ENCODE measurements at places on chromosomes 13 and 19. TPM values are rescaled to one million over a fixed set of nuclear protein-coding genes. Genes with fewer than 3 reads are reported as not detected.

Gene FXYD7
- total RNA-seq, result not detected

- peaks cover 9% of the 10 kb centered on the region for H3K4me1 ChIP-seq
- no peaks in the 10 kb centered on the region for H3K27me3 ChIP-seq
- no peak for DNase-seq
- H3K4me3 ChIP-seq, result no peak overlapping the region
- H3K27ac ChIP-seq, result no peak overlapping the region
- no peaks in the 10 kb centered on the region for H3K36me3 ChIP-seq
Measured at GRCh38 chr19:37981785-37982475, 74.9 kb downstream of the SIPA1L3 start.

DNA sequence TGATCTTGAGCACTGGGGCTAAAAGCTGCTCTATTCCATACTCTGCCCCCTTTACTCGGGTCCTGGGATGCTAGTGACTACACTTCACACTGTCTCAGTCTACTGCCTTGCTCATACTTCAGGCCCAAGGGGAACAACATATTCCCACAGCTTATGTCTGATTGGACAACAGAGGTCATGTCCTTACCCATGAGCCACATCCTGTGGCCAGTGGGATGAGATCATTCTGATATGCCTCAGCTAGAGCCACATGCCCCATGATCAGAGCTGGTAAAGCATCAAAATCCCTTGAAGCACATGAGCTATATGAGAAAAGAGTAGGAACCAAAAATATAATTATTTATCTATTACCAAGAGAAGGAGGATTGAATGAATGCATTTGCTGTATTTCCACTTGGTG lies 290.1 kb upstream of the TSHZ3 start:
- H3K4me1 ChIP-seq, result no peaks in the 10 kb centered on the region
- H3K27ac ChIP-seq, result no peak overlapping the region
- H3K4me3 ChIP-seq, result no peak overlapping the region
- H3K27me3 ChIP-seq, result no peaks in the 10 kb centered on the region
- no peak for DNase-seq

DNA sequence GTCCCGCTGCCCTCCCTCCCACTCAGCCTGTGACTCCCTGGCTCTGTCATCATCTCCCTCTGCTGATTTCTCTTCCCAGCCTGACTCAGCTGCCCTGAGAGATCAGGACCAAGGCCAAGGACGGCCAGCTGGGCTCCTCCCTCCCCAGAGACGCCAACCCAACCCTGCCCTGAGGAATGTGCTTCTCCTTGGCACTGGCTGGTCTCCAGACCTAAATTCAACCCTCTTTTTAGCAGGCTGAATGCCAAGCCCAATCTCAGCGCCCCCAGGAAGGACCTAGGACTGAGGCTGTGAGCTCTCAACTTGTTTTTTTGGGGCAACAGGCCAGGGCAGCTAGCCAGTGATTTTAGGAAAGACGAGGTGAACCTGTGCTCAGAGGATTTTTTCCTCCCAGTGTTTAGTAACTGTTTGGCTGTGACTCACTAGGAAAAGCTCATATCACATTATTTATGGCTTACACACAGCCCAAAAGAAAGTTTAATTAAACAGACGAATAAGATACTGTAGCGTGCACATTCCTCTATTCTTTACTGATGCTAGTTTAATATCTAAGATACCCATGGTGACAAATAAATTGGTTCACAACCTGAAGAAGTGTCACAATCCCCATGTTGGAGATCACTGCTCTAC lies 7.4 kb upstream of the IGFL1 start:
- H3K36me3 ChIP-seq, result no peaks in the 10 kb centered on the region
- DNase-seq, result no peak
- no peaks in the 10 kb centered on the region for H3K27me3 ChIP-seq
- no peaks in the 10 kb centered on the region for H3K4me1 ChIP-seq
- H3K27ac ChIP-seq, result no peak overlapping the region

Gene ZNF211
- total RNA-seq, result 8.8 TPM

- H3K27ac ChIP-seq, result no peak overlapping the region
- no peak overlapping the region for H3K4me3 ChIP-seq
- H3K36me3 ChIP-seq, result no peaks in the 10 kb centered on the region
- H3K27me3 ChIP-seq, result no peaks in the 10 kb centered on the region
- no peak for DNase-seq
Measured at GRCh38 chr13:24116131-24116530, 44.4 kb upstream of the SPATA13 start.

DNA sequence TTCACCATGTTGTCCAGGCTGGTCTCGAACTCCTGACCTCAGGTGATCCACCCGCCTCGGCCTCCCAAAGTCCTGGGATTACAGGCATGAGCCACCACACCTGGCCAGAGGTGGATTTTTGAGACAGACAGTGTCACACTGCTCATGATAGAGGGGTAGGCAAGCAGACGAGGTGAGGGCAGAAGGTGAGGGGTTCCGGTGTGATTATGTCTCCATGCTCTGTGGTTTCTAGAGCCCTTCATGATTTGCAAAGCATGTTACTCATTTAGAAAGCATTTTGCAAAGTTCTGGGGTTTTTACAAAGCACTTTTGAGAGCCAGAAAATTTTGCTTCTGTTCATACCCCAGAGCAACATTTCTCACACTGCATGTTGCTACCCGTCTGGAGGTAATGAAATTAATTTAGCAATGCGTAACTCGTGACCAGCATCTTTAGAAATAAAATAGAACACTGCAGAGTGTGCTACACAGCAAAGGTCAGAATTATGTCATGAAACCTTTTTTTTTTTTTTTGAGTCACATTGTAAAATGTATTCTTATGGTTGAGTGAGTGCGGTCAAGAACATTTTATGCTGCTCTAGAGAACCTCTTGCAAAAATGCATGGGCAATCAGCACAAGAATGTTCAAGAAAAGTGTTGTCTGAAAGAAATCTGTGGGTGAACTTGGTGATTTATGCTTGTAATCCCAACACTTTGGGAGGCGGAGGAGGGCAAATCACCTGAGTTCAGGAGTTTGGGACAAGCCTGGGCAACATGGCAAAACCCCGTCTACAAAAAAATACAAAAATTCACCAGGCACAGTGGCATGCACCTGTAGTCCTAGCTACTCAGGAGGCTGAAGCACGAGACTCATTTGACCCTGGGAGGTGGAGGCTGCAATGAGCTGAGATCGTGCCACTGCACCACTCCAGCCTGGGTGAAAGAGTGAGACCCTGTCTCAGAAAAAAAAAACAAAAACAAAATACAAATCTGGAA lies 58.0 kb downstream of the MAP4K1 start:
- H3K27me3 ChIP-seq, result no peaks in the 10 kb centered on the region
- no peaks in the 10 kb centered on the region for H3K4me1 ChIP-seq
- no peaks in the 10 kb centered on the region for H3K36me3 ChIP-seq
- no peak for DNase-seq
- H3K4me3 ChIP-seq, result no peak overlapping the region
- H3K27ac ChIP-seq, result no peak overlapping the region

- no peak overlapping the region for H3K27ac ChIP-seq
- H3K4me3 ChIP-seq, result no peak overlapping the region
- no peak for DNase-seq
- no peaks in the 10 kb centered on the region for H3K27me3 ChIP-seq
Measured at GRCh38 chr19:9671655-9672054, 3.2 kb downstream of the ZNF562 start.

DNA sequence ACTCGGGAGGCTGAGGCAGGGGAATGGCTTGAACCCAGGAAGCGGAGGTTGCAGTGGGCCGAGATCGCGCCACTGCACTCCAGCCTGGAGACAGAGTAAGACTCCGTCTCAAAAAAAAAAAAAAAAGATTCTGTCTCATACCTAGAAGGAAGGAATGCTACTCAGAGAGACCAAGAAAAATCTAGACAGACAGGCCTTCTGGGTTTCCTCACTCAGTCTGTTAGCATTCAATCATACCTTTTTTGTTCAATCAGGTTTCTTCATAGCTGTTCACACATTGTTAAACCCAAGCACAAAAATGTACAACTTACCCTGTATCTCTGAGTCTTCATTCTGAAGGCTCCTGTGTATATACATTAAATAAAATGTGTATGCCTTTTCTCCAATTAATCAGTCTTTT lies 40.5 kb downstream of the ZNF823 start:
- no peak overlapping the region for H3K27ac ChIP-seq
- no peak for DNase-seq
- no peaks in the 10 kb centered on the region for H3K27me3 ChIP-seq
- no peak overlapping the region for H3K4me3 ChIP-seq
- H3K36me3 ChIP-seq, result no peaks in the 10 kb centered on the region

Gene GALP
- total RNA-seq, result not detected

Gene HSPB6
- total RNA-seq, result 104 TPM

GRCh38 chr19:13726323-13726722 lies 38.0 kb upstream of the MRI1 start:
- no peak for DNase-seq
- H3K27me3 ChIP-seq, result no peaks in the 10 kb centered on the region
- H3K4me1 ChIP-seq, result peaks cover 12% of the 10 kb centered on the region
- H3K36me3 ChIP-seq, result no peaks in the 10 kb centered on the region

DNA sequence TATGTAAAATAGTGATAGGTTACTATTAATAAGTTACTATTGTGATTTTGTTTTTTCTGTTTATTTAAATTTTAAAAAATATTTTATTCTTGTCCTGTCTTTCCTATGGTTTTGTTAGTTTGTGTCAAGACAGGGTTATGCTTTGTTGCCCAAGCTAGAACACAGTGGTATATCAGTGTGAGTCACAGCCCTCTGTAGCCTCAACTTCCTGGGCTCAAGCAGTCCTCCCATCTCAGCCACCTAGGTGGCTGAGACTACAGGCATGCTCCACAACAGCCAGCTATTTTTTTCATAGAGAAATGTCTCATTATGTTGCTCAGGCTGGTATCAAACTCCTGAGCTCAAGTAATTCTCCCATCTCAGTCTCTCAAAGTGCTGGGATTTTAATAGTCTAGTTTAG lies 99.5 kb downstream of the ZNF675 start:
- no peak overlapping the region for H3K27ac ChIP-seq
- no peaks in the 10 kb centered on the region for H3K36me3 ChIP-seq
- H3K27me3 ChIP-seq, result no peaks in the 10 kb centered on the region
- H3K4me3 ChIP-seq, result no peak overlapping the region

Gene FGF22
- total RNA-seq, result 0.37 TPM

DNA sequence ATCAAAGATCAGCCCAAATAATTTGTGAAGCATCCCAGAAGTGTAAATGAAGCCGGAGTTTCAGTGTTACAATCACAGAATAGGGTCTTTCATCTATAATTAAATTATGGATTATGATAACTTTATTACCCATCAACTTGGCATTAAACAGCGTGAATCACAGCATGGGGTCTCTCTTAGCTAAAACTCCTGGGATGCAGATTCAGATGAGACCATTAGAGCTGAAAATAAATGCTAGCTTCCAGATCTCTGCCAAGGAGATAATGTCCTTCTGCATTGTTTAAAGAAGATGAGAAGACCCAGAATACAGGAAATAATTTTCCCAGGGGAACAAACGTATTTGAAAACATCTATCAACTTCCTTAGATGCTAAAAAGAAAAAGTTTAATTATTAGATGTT lies 546.0 kb upstream of the PCDH9 start:
- H3K4me1 ChIP-seq, result no peaks in the 10 kb centered on the region
- no peak overlapping the region for H3K27ac ChIP-seq
- DNase-seq, result no peak
- no peaks in the 10 kb centered on the region for H3K36me3 ChIP-seq
- H3K4me3 ChIP-seq, result no peak overlapping the region
- no peaks in the 10 kb centered on the region for H3K27me3 ChIP-seq

GRCh38 chr13:50224534-50224933 lies 209.3 kb downstream of the KCNRG start:
- DNase-seq, result no peak
- no peaks in the 10 kb centered on the region for H3K36me3 ChIP-seq
- no peak overlapping the region for H3K27ac ChIP-seq
- H3K4me3 ChIP-seq, result no peak overlapping the region
- no peaks in the 10 kb centered on the region for H3K4me1 ChIP-seq
- H3K27me3 ChIP-seq, result no peaks in the 10 kb centered on the region

Gene SOX1
- not detected for total RNA-seq

DNA sequence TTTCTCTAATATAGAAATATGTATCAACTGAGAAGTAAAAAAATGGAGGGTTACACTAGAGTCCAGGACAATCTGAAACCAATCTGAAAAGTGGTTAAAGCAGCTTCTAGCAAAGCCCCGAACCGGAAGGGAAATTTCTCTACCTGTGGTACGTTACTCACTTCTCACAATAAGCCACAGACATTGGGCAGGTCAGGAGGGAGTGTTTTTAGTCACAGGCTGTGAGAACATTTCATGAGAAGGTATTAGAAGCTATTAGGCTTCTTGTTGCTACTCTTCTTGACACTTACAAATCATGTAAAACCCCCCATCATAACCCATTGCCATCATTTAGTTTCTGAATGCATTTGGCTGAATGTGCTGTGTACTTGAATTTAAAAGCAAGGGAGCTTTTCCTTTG lies 120.9 kb downstream of the NUFIP1 start:
- no peaks in the 10 kb centered on the region for H3K4me1 ChIP-seq
- no peaks in the 10 kb centered on the region for H3K27me3 ChIP-seq
- H3K36me3 ChIP-seq, result no peaks in the 10 kb centered on the region
- no peak overlapping the region for H3K4me3 ChIP-seq
- peak overlapping the region; percentile 18 for H3K27ac ChIP-seq

GRCh38 chr13:29384466-29384865 lies 211.0 kb downstream of the SLC7A1 start:
- H3K4me1 ChIP-seq, result peaks cover 4% of the 10 kb centered on the region
- H3K36me3 ChIP-seq, result no peaks in the 10 kb centered on the region
- no peaks in the 10 kb centered on the region for H3K27me3 ChIP-seq
- no peak overlapping the region for H3K27ac ChIP-seq
- no peak for DNase-seq

GRCh38 chr13:20069956-20070355 lies 90.9 kb downstream of the GJA3 start:
- DNase-seq, result no peak
- H3K27ac ChIP-seq, result no peak overlapping the region
- peaks cover 49% of the 10 kb centered on the region for H3K36me3 ChIP-seq
- H3K4me1 ChIP-seq, result peaks cover 5% of the 10 kb centered on the region
- no peak overlapping the region for H3K4me3 ChIP-seq
- no peaks in the 10 kb centered on the region for H3K27me3 ChIP-seq

GRCh38 chr13:69331245-69331644 lies 776.4 kb upstream of the ATXN8OS start:
- H3K27ac ChIP-seq, result no peak overlapping the region
- no peak for DNase-seq
- no peak overlapping the region for H3K4me3 ChIP-seq
- no peaks in the 10 kb centered on the region for H3K27me3 ChIP-seq

DNA sequence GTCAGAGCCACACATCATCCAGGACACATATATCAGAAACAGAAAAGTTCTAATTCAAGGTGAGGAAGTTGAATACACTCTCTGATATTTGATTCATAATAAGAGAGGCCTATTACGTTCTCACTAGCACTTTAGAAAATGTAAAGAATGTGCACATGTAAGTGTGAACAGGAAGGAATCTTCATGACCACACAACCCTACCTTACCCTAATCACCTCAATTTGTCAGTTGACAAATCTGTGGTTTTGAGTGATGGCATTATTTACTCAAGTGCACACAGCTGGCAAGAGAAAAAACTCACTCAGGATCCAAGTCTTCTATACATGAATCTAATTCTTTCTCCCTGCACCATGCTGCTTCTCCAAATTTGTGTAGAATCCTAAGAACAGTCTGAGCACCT lies 445.8 kb downstream of the SUCLA2 start:
- no peak overlapping the region for H3K4me3 ChIP-seq
- no peaks in the 10 kb centered on the region for H3K36me3 ChIP-seq
- DNase-seq, result no peak
- no peaks in the 10 kb centered on the region for H3K4me1 ChIP-seq
- H3K27ac ChIP-seq, result no peak overlapping the region
- no peaks in the 10 kb centered on the region for H3K27me3 ChIP-seq

Gene SIGLECL1
- not detected for total RNA-seq

Data from right atrium auricular region (tissue), 2 donors.